Panc1 (cell line): ENCODE measurements at places on chromosomes 5 and 9. TPM values are rescaled to one million over a fixed set of nuclear protein-coding genes. Genes with fewer than 3 reads are reported as not detected.

PRDM9 gene
- total RNA-seq = not detected

C5orf63 gene
- total RNA-seq = 9.8 TPM

DNA sequence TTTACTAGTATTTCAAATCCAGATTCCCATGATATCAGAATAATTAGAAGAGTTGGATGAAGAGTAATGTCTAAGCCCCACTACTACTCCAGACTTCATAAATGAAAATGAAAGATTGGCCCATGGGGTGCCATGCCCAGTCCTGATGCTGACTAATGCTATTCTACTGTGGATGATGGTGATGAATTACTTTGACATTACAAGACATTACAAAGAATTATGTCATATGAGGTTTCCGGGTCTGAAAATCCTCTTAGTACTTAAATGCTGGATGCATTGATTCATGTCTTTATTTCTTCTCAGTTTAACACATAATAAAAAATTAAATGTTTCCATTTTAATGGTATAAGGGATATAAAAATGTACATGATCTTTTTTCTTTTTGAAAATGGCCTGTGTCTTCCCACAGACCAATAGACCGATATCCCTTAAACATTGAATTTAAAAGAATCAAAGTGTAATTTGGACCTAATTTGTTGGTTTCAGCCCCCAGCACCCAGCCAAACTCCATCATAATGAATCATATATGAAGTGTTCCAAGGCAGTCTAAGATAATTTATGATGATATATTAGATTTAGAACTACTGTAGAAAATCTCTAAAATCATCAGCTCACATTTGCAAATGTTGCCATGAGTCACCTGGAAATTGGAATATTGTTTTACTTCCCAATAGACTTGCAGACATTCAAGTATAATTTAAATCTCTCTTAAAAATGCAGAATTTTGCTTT, 223.6 kb upstream of the SGCD start:
- H3K4me3 ChIP-seq = no peak overlapping the region
- no peak for DNase-seq
- no peaks in the 10 kb centered on the region for H3K36me3 ChIP-seq
- no peaks in the 10 kb centered on the region for H3K4me1 ChIP-seq

- H3K27ac ChIP-seq = no peak overlapping the region
- no peaks in the 10 kb centered on the region for H3K4me1 ChIP-seq
- no peaks in the 10 kb centered on the region for H3K27me3 ChIP-seq
- H3K4me3 ChIP-seq = no peak overlapping the region
Measured at GRCh38 chr9:126097679-126098078, 228.9 kb upstream of the MVB12B start.

GRXCR2 gene
- total RNA-seq = not detected

GRCh38 chr9:89732295-89732938, 127.6 kb downstream of the GADD45G start:
- no peak for DNase-seq
- H3K36me3 ChIP-seq = no peaks in the 10 kb centered on the region
- no peak overlapping the region for H3K27ac ChIP-seq
- H3K4me3 ChIP-seq = no peak overlapping the region
- no peaks in the 10 kb centered on the region for H3K27me3 ChIP-seq
- no peaks in the 10 kb centered on the region for H3K4me1 ChIP-seq

IRF1 gene
- total RNA-seq = 48.9 TPM

AKNA gene
- 10.1 TPM for total RNA-seq

C9 gene
- total RNA-seq = 0.05 TPM

FGFR4 gene
- 7.5 TPM for total RNA-seq

DNA sequence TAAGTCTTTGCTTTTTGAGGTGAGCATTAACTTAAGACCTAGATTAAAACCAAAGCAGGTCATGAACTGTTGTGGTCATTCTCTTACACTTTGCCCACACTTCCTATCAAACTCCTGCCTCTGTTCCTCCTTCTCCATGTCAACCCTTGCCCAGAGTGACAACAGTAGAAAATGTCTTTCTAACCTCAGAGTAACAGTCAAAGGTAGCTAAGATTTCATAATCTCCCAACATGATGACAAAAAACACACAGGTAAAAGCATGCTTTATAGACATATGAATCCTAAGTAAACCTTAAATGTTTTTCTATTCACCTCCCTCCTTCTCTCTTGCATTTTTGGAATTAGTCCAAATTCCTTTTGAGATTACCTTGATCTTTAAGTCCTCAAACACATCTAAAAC, 422.3 kb downstream of the SPATA31D1 start:
- no peak overlapping the region for H3K4me3 ChIP-seq
- no peak overlapping the region for H3K27ac ChIP-seq
- H3K4me1 ChIP-seq = no peaks in the 10 kb centered on the region
- DNase-seq = no peak
- H3K27me3 ChIP-seq = no peaks in the 10 kb centered on the region

ATP10B gene
- total RNA-seq = not detected

DNA sequence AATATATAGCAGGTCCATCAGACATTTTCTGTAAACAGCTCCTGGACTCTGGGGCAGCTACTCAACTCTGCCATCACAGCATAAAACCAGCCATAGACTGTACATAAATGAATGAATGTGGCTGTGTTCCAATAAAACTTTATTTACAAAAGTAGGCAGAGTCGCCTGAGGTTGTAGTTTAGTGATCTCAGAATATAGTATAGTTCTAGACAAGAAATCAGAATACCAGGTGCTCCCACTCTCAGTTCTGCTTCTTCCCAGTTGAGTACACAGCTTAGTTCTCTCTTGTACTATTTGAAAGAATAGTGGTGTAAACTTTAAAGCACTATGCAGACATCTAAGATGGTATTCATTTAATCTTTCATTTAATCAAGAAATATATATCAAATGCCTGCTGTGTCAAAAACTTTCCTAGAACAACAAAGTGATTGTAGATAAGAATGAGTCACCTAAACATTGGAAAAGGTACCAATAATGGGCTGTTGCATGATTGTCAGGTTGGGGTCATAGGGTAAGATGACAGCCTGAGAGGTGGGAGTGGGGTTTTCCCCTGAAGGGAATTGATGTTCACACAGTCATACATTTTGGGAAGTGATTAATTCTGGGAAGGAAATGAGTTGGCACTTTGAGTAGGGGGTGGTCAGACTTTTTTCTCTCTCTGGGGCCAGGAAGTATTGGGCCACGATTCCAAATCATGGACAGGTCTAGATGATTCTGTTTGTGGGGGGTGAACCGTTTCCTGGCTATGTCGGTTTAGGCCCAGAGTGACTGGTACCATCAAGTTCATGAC, 37.0 kb downstream of the TNFSF8 start:
- no peak for DNase-seq
- no peaks in the 10 kb centered on the region for H3K4me1 ChIP-seq
- H3K27me3 ChIP-seq = no peaks in the 10 kb centered on the region
- H3K36me3 ChIP-seq = no peaks in the 10 kb centered on the region; the same call in 1 of the 2 replicates
- no peak overlapping the region for H3K4me3 ChIP-seq
- no peak overlapping the region for H3K27ac ChIP-seq

DNA sequence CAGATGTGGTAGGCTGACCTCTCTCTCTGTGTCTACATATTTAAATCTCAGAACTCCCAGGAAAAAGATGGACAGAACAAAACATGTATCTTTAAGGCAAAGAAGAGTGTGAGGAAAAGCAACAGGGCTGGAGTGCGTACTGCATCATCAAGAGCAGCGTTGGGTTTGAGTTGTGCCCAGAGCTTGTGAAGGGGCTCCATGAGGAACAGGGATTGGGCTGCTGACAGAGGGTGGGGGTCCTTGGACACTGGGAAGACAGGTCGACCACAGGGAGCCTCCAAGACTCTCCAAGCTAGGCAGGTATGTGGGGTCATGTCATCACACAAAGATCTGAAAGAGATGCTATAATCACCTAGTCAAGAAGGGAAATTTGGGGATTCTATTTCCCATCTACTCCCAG, 309.9 kb downstream of the IRX1 start:
- H3K27ac ChIP-seq = no peak overlapping the region
- H3K36me3 ChIP-seq = no peaks in the 10 kb centered on the region
- no peak overlapping the region for H3K4me3 ChIP-seq
- H3K27me3 ChIP-seq = no peaks in the 10 kb centered on the region
- DNase-seq = no peak

BAAT gene
- total RNA-seq = 0.08 TPM

CLPTM1L gene
- 188 TPM for total RNA-seq

TNFSF8 gene
- 0.15 TPM for total RNA-seq

DNA sequence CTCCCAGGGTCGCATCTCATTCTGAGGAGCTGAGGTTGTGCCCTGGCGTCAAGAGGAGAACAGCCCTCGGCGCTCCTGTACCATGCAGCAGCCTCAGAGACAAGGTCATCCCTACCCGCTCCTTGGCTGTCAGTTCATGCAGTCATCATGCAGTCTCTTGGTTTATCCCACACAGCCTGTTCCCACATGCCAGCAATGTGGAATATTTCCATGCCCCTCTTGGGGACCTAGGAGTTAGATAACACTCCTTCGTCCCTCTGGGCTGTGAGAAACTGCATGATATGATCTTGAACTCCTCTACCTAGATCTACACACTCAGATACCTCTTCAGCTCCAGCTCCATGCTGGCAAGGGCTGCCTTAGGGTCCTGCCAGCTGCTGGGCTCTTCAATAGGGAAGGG, 97.6 kb downstream of the BOD1 start:
- no peak overlapping the region for H3K4me3 ChIP-seq
- H3K27ac ChIP-seq = no peak overlapping the region
- no peaks in the 10 kb centered on the region for H3K27me3 ChIP-seq
- H3K4me1 ChIP-seq = no peaks in the 10 kb centered on the region

GRCh38 chr5:40958811-40959210, 49.5 kb downstream of the C7 start:
- H3K27ac ChIP-seq = no peak overlapping the region
- DNase-seq = no peak
- H3K27me3 ChIP-seq = no peaks in the 10 kb centered on the region
- no peaks in the 10 kb centered on the region for H3K36me3 ChIP-seq
- no peak overlapping the region for H3K4me3 ChIP-seq

- no peak for DNase-seq
- no peaks in the 10 kb centered on the region for H3K27me3 ChIP-seq
- no peaks in the 10 kb centered on the region for H3K4me1 ChIP-seq
- H3K4me3 ChIP-seq = no peak overlapping the region
- H3K36me3 ChIP-seq = no peaks in the 10 kb centered on the region
Measured at GRCh38 chr9:115015018-115015635, 84.7 kb upstream of the TNFSF8 start.

DNA sequence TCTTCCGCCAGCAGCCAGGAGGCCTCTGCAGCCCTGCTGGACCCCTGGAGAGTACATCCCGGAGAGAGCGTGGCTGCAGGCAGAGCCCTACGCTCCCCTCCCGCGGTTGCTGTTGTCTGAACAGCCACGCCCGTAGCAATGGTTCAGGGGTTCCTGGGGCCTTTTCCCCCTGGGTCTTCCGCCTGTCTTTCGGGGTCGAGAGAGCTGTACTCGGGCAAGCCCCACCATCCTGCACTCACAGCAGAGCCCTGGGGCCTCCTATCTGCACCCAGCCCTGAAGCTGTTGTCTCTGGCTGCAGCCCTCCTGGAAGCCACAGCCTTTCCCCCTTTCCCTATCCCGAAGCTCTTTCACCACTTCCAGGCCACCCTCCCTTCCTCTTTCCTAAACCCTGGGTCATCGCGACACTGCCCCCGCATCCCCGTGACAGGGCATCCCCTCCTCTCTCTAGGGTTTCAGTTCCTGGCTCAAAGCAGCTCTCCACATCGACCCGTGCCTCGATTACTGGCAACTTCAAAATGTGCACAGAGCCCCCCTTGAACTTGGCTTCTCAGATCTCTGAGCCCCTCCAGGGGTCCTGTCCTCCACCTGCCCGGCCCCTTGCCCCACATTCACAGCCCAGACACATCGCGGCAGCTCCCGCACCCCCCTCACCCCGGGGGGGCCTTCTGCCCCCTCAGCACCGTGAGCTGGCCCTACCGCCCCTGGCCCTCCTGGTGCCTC, 43.9 kb upstream of the CEP72 start:
- no peaks in the 10 kb centered on the region for H3K27me3 ChIP-seq
- no peak for DNase-seq
- no peak overlapping the region for H3K27ac ChIP-seq
- H3K4me1 ChIP-seq = no peaks in the 10 kb centered on the region
- no peak overlapping the region for H3K4me3 ChIP-seq

DNA sequence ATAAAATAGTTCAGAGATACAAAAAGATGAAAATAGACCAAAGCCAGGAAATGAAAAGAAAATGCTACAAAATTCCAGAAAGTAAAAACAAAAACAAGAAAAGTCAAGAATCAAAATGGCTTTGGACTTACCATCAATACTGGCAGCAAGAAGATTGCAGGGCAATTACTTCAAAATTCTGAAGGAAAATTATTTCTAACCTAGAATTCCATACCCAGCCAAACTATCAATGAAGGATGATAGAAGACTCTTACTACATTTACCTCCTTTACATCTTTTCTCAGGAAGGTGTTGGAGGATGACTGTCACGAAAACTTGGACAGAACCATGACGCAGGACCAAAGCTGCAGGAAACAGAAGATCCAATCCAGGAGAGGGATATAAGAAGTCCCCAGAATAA, 46.8 kb downstream of the EGFLAM start:
- no peaks in the 10 kb centered on the region for H3K27me3 ChIP-seq
- H3K36me3 ChIP-seq = no peaks in the 10 kb centered on the region
- H3K4me1 ChIP-seq = no peaks in the 10 kb centered on the region
- H3K27ac ChIP-seq = no peak overlapping the region

APBA1 gene
- 0.05 TPM for total RNA-seq

- H3K4me1 ChIP-seq = no peaks in the 10 kb centered on the region
- no peak for DNase-seq
- H3K27ac ChIP-seq = no peak overlapping the region
- no peak overlapping the region for H3K4me3 ChIP-seq
Measured at GRCh38 chr5:24226479-24226878, 418.3 kb downstream of the CDH10 start.

GRCh38 chr5:125367702-125368101, 621.3 kb upstream of the ZNF608 start:
- no peaks in the 10 kb centered on the region; the same call in 1 of the 2 replicates for H3K4me1 ChIP-seq
- no peaks in the 10 kb centered on the region for H3K36me3 ChIP-seq
- DNase-seq = no peak
- H3K27ac ChIP-seq = 0 out of 2 replicates have a peak overlapping the region, but pooled peaks have one; percentile 7

DNA sequence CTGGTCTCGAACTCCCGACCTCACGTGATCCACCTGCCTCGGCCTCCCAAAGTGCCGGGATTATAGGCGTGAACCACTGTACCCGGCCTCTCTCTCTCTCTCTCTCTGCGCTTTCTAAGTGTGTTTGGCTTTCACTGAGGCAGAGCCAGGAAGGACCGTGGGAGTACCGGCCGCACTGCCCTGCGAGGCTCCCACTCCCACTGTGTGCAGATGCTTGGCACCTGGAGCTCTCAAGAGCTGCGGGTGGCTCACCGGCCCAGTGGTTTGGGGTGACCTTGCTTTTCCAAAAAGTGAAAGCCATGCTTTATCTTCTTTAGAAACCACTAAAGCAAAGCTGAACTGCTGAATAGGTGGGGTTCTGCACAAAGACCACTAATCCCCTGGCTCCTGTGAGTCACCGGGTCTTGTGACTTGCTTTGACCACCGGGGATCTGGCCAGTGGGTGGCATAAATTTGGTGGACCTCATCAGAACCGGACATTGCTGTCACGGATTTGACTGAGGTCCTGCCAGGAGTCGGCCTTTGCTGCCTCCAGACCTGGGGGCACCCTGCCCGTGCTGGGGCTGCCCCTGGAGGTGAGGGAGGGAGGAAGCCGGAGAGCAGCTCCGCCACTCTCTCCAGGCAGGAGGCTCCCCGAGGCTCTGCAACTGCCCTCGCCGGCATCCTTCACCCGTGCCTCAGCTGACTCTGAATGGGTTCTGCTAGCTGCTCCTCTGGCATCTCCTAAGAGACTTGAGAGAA, 228.9 kb downstream of the FANCC start:
- H3K36me3 ChIP-seq = no peaks in the 10 kb centered on the region; the same call in 1 of the 2 replicates
- H3K27me3 ChIP-seq = no peaks in the 10 kb centered on the region
- H3K27ac ChIP-seq = 0 out of 2 replicates have a peak overlapping the region, but pooled peaks have one; percentile 61
- peaks cover 52% of the 10 kb centered on the region for H3K4me1 ChIP-seq
- no peak overlapping the region for H3K4me3 ChIP-seq
